ENCODE measurements at places on chromosomes 11 and 22.

- no peak for DNase-seq
Measured at GRCh38 chr11:129388824-129389223, 13.2 kb downstream of the BARX2 start.

GRCh38 chr11:114896594-114896993 is 218.3 kb downstream of the NXPE2 start:
- no peak for DNase-seq

DNA sequence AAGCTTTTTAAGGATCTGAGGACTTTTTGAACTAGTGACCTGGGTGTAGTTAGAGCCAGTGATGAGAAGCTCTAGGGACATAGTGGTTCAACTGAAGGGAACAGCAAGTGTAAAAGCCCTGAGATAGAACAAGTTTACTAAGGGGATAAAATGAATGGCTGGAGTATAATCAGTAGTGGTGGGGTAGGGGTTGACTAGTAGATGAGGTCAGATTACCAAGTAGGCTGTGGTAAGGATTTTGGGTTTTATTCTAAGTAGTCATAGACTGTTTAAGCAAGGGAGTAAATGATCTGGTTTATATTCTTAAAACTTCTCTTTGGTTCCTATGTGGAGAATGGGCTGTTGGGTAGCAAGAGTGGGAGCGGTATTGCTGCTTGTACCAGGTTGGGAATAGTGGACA is 15.3 kb downstream of the TRIM44 start:
- no peak for DNase-seq

- no peak for DNase-seq
Measured at GRCh38 chr11:71558996-71559395, 6.4 kb upstream of the KRTAP5-10 start.

GRCh38 chr22:20213833-20214708 is 54.0 kb downstream of the RTN4R start:
- no peak for DNase-seq

DNA sequence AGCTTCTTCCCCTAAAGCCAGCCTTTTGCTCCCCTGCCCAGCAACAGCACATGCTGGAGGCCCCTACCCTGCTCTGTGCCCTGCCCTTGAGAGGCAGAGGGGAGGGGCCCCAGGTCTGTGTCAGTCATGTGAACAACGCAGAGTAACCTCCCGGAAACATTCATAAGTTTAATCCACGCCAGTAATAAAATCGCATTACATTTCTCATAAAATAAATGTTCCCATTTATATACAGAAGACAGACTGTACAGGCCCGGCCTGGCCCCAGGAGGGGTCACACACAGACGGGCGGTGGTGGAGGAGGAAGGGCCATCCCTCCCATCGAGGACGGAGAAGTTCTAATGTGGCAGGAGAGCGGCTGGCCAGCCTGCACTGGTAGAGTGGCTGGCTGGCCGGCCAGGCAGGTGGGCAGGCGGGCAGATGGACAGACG is 39.5 kb downstream of the LMO1 start:
- DNase-seq: no peak

DNA sequence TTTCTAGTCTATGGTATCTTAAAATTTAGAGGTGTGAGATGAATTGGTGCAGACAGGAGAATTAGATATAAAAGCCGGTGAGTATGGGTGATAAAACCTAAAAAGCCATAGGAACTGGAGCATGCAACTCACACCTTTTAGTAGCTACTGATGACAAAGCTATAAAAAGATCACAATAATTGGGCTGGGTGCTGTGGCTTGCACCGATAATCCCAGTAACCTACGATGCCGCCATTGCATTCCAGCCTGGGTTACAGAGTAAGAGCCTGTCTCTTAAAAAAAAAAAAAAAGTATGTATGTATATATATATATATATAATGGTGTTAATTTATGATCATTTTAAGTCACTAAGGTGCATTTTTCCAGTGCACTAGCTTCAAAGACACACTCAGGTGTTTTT is 17.2 kb downstream of the WEE1 start:
- DNase-seq: no peak

DNA sequence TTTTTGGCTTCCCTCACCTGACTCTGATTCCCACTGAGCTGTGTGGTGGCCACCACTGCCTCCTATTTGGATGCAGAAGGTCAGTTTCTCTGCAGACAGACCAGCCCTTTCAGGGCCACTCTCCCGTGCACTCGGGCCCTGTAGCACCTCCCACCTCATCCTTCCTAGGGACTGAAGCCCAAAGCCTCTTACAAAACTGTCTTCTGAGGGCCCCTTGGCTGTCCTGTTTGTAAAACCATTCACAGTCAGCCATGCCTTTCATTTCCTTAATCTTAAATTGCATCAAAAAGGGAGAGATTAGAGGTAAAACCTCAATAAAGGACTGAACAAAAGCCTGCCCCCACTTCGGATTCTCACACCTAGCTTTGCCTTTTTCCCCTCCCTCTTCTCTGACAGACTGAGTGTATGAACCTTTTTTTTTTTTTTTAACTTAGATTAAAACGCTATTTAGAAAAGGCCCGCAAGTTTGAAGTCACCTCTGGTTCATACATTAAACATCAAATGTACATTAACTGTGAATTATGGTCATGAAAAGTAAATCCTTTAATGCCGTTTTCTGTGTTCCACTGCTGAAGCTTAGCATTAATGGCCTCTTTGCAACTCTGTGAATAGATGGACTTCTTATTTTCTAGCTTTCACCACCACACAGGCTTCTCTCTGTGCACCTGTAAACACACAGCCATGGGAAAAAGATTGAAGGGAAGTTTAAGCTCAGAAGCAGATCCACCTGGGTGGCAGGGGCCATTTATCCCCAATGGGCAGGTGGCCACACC is 247.2 kb upstream of the CADM1 start:
- DNase-seq: no peak

- DNase-seq: peak; percentile 48
Measured at GRCh38 chr11:132028380-132029240, 658.2 kb downstream of the NTM start.

- peak; percentile 52 for DNase-seq
Measured at GRCh38 chr11:79441461-79441875, 638 bp upstream of the TENM4 start.

DNA sequence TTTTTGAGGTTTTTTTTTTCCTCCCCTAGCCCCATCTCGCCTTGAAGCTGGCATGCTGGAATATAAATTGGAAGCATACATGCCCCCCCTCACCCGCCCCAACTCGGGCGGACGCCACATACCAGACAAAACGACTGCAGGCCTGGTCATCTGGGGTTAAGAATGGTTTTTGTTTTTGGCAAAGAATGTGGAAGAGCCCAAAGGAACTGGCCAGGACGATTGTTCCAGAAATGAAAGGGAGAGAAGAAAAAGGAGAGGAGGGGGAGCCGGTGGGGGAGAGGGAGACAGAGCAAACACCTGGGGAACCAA is 25.0 kb downstream of the MN1 start:
- DNase-seq: no peak

GRCh38 chr22:24106385-24107381 is 74.6 kb upstream of the SUSD2 start:
- DNase-seq: no peak

DNA sequence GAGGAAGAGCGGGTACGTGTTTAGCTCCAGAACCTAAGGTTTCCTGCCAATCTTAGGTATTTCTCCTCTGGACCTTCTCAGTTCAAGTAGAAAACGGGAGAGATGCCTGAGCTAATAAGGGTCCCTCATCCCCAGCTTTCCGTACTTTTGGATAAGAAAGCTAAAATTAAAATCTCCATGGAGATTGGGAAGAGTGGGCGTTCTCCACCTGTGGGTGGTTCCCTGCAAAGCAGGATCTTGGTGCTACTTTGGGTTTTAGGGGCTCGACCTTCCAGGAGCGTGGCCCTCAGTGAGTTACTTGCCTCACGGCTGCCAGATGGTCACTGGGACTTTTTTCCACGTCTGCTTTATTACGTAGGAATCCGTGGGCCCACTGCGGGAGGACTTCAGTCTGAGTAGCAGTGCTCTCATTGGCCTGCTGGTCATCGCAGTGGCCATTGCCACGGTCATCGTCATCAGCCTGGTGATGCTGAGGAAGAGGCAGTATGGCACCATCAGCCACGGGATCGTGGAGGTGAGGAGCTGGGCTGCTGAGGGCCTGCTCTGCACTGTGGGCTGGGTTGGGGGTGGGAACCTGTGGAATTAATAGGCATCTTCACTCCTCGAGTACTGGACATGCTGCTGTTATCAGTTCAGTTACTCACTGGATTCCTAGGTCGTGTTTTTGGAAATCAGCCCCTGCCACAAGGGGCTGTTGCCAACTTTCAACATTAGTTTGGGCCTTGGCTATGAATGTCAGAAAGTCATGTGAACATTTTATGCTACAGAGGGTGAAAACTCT is 17.8 kb upstream of the ST14 start:
- no peak for DNase-seq

DNA sequence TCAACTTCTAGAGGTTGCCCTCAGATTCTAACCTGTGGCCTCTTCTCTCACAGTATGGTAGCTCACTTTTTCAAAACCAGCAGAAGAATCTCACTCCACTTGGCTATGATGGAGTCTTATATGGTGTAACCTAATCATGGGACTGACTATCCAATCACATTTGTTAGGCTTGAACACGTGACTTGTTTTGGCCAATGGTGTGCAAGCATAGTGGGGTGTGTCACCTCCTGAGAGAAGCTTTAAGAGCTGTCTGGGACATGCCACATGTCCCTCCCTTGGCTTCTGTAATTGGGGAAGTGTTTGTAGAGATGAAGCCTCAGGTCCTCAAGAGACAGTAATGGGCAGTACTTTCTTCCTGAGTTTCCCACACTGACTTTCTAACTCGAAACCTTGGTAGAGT is 12.8 kb upstream of the SMIM38 start:
- no peak for DNase-seq

DNA sequence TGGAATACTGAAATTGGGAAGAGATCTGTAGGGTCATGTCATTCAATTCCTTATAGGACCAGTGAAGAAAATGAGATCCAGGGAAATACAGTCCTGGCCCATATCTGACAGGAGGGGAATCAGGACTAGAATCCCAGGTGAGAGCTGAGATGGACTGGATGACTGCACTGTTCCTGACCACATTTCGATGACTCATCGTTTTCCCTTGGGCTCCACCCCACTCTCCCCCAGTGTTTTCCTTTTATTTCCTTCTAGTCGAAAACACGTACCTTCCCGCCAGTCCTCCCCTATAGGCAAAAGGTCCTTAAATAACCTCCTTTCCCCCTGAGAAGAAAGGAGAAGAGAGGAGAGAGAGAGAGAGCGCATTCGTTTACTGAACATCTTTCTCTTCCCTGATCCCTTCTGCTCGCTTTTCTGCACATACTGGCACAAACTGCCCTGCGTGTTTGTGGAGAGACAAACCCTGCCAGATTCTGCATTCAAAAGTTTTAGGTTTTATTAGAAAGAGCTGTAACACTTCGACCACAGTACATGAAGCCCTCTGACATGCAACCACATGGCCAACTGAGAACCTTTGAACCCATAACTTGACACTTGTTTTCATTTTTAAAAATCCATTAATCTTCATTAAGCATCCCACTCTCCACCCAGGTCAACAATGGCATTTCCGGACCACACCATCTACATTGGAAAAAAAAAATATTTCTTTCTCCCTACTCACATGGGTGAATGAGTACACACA is 565.7 kb downstream of the METTL15 start:
- peak; percentile 65 for DNase-seq

- no peak for DNase-seq
Measured at GRCh38 chr11:33777906-33778305, 3.6 kb upstream of the FBXO3 start.

GRCh38 chr11:2420502-2421225 is 20.1 kb downstream of the TSSC4 start:
- DNase-seq: peak; percentile 67

DNA sequence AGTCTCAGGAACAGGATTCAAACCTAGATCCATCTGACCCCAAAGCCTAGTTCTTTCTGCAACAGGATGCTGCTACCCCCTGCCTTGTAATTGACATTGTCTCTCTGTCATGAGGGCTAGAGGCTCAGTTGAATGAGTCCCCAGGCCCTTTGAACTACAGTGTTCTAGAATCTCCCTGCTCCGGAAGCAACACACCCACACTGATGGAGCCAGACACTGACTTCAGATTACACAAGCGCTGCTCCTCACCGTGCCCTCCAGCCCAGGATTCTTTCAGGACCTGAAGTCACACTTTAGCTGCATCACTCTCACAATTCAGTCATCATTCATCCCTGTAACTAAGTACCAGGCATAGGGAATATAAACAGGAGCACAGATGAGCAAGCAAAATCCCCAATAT is 69.6 kb downstream of the RAB30 start:
- DNase-seq: no peak

DNA sequence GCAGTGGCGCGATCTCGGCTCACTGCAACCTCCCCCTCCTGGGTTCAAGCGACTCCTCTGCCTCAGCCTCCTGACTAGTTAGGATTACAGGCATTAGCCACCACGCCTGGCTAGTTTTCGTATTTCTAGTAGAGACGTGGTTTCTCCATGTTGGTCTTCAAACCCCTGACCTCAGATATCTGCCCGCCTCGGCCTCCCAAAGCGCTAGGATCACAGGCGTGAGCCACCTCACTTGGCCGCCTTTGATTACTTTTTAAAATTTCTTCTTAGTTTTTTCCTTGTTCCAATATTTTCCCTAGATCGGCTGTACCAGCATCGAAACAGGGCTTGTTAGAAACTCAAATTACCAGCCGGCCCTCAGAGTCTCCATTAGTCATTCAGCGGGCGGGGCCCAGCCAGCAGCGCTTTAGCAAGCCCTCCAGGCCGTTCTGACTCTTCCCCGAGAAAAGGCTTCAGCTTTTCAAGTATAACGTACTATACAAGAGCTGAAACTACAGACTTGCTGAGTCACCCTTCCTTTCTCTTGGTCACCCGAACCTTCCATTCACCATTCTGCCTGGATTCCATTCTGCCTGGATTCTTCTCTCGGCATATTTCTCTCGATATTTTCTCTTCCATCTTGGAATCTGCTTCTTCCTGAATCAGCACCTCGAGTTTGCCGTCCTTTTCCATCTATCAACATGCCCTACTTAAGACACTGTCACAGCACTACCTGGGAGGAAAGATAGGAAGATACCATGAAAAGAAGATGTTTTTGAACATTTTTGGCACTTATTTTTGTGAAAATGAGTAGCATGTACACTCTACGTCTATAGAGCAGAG is 6.7 kb upstream of the CAPRIN1 start:
- peak; percentile 73 for DNase-seq

DNA sequence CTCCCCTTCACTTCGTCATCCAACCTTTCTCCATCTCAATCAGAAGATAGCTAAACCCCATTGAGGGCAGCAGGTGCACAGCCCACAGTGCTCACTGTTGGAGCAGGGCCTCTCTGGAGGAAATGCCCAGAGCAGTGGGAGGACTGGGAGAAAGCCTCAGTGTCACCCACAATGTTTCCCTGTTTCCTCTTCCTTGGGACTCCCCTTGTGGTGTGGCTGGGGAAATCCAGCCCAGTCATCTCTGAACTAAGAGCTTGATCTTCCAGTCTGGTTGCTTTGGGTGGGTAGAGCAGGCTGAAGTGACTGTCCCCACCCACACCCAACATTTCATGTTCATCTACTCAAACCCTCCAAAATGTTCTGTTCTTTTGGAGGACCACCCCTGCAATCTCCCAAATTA is 29.8 kb upstream of the EED start:
- peak; percentile 49 for DNase-seq

- DNase-seq: no peak
Measured at GRCh38 chr22:48889209-48889830, 938.4 kb downstream of the BRD1 start.
